ENCODE measurements at places on chromosomes 13 and 19. TPM values are rescaled to one million over a fixed set of nuclear protein-coding genes. Genes with fewer than 3 reads are reported as not detected.

DNA sequence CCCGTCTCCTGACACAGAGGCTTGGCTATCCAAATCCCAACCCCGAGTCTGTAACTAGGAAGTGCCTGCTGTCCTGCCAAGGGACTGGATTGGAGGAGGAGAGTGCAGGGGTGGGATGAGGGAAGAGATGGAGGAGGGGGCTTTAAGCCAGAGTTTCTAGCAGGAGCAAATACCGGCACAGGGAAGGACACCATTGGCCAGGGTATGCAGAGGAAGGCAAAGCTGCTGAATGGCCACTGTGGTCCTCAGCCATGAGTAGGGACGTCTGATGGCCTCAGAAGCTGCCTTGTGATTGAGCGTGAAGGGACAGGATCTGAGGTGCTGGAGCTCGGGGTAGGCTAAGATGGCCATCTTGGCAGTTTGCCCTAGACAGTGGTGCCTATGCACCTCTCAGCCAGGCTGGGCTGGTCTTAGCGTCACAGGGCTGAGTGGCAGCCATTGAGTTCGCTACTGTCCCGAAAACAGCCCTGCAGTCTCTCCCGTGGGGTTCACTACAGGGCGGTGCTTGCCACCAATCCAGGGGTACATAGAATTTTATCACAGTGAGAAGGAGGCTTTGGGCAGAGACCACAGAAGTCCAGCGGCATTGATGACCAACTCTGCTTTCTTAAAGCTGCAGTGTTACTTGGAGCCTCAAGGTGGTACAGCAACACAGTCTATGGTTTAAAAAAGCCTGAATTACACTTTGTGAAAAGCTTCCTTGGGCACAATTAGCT, 61.8 kb downstream of the AKAP11 start:
- peak; percentile 59 for DNase-seq

Gene CGB3
- not detected for total RNA-seq

- DNase-seq, result no peak
Observed at GRCh38 chr13:26051657-26052311, at the start of gene SHISA2. SHISA2 (minus strand) TSS chr13:26052016; CDS start chr13:26050975, 1,041 bp downstream.

DNA sequence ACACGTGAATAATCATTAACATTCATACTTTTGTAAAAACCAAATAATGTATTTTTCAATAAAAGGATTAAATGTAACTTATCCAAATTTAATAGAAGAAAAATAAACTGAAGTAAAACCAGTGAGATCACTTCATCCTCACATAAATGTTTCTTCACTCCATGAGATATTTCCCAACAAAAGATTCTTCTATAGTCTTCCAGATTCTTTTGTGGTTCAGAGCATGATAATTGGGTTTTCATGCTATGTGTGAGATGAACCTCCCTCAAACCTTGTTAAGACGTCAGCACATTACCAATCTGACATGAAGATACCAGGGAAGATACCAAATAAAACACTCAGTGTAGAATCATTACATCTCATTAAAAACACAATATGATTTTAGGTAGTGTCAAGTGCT, 62.9 kb upstream of the OXGR1 start:
- DNase-seq, result no peak

DNA sequence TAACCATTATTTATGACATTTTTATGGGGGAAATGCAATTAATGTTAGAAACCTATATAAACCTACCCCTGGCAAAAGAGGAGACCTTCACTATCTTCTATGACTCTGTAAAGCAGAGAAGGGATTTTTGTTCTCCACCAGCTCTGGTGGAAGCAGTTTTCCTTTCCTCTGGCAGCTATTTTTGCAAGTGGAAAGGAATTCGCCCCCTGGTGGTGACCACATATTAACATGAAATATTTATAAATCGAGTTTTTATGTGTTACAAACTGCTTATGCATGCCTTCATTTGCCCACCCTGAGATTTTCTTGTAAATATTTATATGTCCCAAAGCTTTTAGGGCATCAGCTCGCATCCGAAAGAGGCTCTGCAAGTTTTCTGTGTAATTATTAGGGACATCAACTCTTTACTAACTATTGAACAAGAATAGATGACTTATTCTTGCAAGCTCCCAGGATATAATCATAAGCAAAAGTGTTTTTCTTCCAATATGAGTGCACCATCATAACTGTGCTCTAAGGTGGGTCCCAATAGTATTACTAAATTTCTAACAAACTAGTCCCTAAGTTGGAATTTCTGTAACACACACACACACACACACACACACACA, 62.4 kb downstream of the SERTM1 start:
- DNase-seq, result peak; percentile 24

GRCh38 chr13:96991072-96991471, 3.2 kb downstream of the OXGR1 start:
- DNase-seq, result no peak

- DNase-seq, result no peak
Observed at GRCh38 chr19:30144242-30144758, 202.3 kb downstream of the URI1 start.

Gene C1QTNF9B
- not detected for total RNA-seq

DNA sequence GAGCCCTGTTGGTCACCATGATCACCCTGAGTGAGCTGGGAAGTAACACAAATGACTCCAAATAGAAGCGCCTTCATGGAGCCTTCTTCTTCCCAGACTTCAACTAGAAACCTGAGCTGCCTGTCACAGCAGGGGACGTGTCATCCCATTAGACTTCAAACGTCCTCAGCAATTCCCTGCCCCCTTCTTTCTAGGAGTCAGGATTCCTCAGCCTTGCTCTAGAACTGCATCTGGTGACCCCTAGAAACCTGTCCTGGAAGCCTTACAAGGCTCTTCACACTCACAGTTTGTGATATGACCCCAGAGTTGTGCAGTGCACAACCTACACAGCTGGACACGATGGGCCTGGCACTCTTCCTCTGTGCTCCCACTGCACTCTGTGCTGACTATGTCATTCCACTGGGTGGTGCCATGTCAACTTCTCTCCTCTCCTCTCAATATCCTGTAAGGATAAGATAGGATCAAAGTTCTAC, 23.6 kb upstream of the TTYH1 start:
- no peak for DNase-seq

Gene FAM98C
- total RNA-seq, result 41.3 TPM

Gene KIR2DL4
- total RNA-seq, result not detected

GRCh38 chr19:49927526-49928264, 1.3 kb upstream of the ATF5 start:
- no peak for DNase-seq

GRCh38 chr13:40206241-40207000, 460.0 kb downstream of the FOXO1 start:
- peak; percentile 11 for DNase-seq

Gene NLRP9
- total RNA-seq, result not detected

GRCh38 chr13:76948149-76948548, at the start of gene ACOD1:
ACOD1 (plus strand) TSS chr13:76948511; CDS start chr13:76948559, 48 bp downstream.
- no peak for DNase-seq

DNA sequence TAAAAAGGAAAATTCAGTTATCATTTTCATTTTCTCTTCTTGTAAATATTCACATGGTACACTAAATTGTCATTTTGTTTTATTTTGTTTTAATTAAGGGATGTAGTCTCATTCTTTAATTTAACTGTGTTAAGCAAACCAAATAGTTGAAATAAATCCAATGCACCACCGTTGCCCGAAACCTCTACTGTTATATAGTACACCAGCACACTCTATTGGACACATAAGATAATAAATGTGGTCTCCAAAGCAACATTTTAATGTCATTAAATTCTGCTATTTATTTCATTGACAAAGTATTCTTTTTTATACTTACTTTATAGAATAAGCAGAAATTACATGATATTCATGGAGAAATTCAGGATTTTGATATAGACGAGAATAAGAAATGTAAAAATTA, 156.4 kb upstream of the FREM2 start:
- no peak for DNase-seq

Gene KLC3
- 0.54 TPM for total RNA-seq

DNA sequence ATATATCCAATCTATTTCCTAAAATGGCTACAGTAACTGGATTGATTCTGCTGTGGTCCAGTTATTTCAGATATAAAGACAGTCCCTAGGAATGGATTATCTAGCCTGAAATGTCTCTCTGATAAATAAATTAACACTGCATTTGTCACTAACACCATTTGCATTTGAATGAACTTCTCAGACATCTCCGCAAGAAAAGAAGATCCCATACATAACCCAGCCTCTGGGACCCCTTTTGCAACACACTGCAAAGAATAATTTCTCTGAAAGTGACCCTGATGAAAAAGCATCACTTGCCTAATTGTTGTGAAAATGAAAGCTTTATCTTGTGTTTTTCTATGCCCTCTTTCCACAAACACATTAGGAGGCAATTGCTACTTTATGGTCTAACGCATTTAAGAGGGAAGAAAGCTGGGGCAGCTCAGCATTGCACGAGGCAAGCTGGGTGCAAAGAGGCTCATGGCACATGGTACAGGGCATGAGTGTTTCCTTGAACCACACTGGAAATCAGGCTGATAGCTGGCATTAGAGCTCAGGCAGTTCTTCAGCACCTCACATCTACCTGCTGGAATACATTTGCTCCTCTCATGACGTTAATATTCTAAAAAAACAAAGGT, 379.9 kb downstream of the IRS2 start:
- DNase-seq, result no peak

Gene ARHGAP33
- total RNA-seq, result 46.7 TPM

All from CD4-positive, CD25-positive, alpha-beta regulatory T cell (primary cell).